Muscle of arm (tissue), 14 donors: ENCODE measurements at places on chromosomes 3 and 15. TPM values are rescaled to one million over a fixed set of nuclear protein-coding genes. Genes with fewer than 3 reads are reported as not detected.

GRCh38 chr3:113437411-113437810, 3.9 kb downstream of the CFAP44 start:
- no peak for DNase-seq

GRCh38 chr3:171565481-171566058, 105.4 kb upstream of the TNIK start:
- no peak for DNase-seq

DNA sequence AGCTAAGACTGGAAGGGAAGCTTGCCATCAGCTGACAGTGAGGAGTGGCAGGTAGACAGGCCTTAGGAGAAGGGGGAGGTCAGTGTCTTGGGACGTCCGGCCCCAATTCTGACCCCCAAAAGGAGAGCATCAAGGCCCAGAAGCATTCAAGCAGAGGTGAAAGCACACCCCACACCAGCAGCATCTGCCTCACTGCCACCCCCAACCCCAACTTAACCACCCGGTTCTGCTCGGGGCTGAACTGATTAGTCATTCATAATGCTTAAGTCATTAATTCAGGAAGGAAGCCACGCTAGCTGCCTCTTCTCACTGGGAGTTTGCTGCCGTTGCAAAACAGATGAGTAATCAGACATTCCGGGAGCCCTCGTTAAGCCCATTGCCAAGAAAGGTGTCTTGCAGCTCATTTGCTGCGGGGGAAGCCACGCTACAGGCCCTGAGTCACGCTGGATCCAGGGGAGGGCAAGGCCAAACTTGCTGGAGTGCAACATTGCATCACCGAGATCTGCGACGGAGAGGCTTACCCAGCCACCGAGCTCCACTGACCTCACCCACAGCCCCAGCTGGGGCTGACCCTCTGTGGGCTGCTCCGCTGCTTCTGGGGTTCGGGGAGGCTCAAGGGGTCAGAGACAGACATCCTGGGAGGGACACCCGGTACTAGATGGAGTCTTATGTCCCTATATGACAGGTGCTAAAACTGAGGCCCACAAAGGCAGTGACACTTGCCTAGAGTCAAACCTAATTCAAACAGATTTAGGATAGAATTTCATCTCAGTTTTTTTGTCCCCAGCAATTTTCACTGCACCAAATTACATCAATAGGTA, 46.4 kb upstream of the HES1 start:
- no peak for DNase-seq

- DNase-seq: no peak
Observed at GRCh38 chr15:45274636-45275380, 22.8 kb downstream of the SLC28A2 start.

The ETV5 gene
- polyA plus RNA-seq: 28.1 TPM

DNA sequence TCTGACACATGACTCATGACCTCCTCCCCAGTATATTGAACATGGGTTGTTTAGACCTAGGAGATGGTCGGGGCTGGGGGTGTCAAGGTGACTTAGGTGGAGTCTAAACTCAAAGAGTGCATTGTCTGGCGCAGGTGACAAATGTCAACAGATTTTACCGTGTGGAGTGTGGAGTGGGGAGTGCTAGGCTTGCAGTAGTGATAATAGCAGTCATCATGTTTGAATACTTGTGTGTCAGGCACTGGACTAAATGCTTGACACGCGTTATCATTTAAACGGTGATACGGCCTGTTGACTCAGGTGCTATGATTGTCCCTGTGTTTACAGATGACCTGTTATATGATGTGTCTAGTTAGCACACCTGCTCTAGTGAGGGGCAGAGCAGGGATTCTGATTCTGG, 30.8 kb downstream of the MUC20 start:
- no peak for DNase-seq

- no peak for DNase-seq
Observed at GRCh38 chr15:100218434-100218833, 123.3 kb downstream of the ADAMTS17 start.

- DNase-seq: no peak
Observed at GRCh38 chr3:32276279-32276841, 37.9 kb downstream of the CMTM8 start.

- no peak for DNase-seq
Observed at GRCh38 chr3:107684431-107684925, 161.7 kb downstream of the BBX start.

DNA sequence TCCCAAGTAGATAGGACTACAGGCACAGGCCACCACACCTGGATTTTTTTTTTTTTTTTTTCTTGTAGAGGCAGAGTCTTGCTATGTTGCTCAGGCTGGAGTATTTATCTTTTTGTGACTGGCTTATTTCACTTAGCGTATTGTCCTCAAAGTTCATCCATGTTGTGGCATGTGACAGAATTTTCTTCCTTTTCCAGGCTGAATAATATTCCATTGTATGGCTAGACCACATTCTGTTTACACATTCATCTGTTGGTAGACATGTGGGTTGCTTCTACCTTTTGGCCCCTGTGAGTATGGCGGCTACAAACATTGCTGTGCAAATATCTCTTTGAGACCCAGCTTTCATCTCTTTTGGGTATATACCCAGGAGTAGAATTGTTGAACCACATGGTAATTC, 160.2 kb upstream of the SMAD3 start:
- no peak for DNase-seq

DNA sequence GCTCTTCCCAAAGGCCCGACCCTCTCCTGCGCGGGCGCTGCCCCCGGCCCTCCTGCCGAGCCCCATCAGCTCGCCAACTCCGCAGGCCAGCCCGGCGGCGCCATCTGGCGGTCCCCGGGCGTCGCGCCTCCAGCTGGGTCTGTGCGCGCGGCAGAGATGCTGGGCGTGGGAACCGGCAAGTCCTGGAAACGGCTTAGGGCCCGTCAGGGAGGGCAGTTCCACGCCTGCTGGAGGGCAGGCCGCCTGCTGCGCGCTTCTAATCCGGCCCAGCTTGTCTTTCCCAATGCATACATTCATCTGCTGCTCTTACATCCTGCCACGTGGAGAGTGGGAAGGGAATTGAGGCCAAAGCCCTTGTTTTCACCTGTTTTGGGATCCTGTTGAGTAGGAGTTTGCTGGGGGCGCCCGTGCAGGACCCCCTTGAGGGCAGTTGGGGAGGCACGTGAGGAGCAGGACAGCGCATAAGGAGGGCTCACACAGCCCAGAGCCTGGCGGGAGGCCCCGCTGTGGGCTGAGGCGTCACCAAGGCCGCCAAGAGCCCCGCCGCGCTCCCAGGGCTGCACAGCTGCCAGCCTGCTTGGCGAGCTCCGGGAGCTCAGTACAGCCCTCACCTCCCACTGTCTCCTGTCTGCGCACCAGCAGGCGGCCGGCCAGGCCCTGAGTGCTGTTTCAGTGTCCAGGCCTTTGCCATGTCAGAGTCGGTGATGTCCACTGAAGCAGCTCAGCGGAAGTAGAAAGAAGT, 165.6 kb downstream of the NSMCE3 start:
- DNase-seq: peak; percentile 79
